Activated T-cell treated with anti-CD3 and anti-CD28 coated beads for 48 hours (primary cell): ENCODE measurements at places on chromosomes 6 and 20.
A peak's percentile ranks its signal among the peaks of the same experiment; 100 is the strongest.

DNA sequence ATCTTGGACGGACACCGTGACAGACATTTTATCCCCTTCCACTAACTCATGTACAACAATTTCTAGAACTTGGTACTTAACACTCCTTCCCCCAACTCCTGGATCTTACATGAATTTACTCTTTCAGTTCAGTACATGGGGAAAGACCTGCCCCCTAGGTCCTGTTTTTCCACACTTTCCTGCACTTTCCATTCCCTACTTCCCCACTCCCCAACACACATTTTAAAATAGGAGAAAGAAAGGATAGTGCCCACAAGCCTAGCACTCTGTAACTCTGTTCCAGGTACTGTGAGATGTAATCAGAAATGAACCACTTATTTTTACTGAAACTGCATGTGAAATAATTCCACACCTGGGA lies 1.3 kb downstream of the ADGRG6 start:
- no peak for DNase-seq

GRCh38 chr6:167501831-167502385 lies 177.0 kb downstream of the TTLL2 start:
- DNase-seq, result no peak

GRCh38 chr20:24634855-24635254 lies 165.4 kb downstream of the SYNDIG1 start:
- DNase-seq, result no peak

- no peak for DNase-seq
Observed at GRCh38 chr6:168124158-168124557, 45.1 kb upstream of the FRMD1 start.

DNA sequence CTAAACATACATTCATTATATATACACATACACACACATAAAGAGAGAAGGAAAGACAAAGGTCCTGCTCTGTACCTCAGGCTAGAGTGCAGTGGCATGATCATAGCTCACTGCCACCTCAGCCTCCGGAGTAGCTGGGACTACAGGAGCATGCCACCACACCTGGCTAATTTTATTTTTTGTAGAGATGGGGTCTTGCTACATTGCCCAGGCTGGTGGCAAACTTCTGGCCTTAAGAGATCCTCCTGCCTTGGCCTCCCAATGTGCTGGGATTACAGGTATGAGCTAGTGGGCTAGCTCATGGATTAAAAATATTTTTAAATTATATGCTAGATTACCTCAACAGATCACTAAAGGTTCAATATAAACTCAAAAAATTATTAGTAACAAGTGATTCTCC lies 30.3 kb downstream of the NUDT3 start:
- DNase-seq, result no peak

- DNase-seq, result no peak
Observed at GRCh38 chr6:18684343-18684742, 297.2 kb downstream of the RNF144B start.

- no peak for DNase-seq
Observed at GRCh38 chr6:158529629-158530028, 30.3 kb upstream of the TMEM181 start.

DNA sequence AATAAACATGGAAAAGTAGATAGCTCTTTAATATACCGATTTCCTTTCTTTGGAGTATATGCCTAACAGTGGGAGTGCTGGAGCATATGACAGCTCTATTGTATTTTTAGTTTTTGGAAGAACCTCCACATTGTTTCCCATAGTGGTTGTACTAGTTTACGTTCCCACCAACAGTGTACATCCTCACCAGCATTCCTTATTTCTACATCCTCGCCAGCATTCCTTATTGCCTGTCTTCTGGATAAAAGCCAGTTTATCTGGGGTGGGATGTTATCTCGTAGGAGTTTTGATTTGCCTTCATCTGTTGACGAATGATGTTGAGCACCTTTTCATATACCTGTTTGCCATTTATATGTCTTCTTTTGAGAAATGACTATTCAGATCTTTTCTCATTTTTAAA lies 2.6 kb downstream of the MICA start:
- DNase-seq, result no peak

GRCh38 chr6:40585223-40585622 lies 1.9 kb downstream of the LRFN2 start:
- DNase-seq, result no peak

- no peak for DNase-seq
Observed at GRCh38 chr6:41706876-41707564, 28.4 kb downstream of the TFEB start.

DNA sequence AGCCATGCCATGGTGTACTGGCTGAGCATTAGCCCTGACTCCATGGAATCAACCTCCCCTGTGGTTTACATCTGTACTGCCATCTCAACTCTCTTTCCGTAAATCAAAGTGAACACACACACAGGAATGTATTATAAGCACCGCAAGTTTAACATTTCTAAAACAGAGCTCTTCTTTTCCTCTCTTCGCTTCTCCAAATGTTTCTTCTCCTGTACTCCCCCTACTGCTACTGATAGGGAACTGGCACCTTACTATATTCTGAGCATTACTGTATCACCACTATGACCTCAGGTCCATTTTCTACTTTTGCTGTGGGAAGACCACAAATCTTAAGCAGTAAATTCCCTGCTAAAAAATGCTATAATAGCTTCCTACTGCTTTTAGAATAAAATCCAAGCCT lies 101.2 kb downstream of the NUS1 start:
- no peak for DNase-seq

GRCh38 chr6:103680116-103680515 lies 1179.6 kb downstream of the HACE1 start:
- no peak for DNase-seq

- DNase-seq, result no peak
Observed at GRCh38 chr6:139355777-139356445, 18.5 kb downstream of the CITED2 start.

DNA sequence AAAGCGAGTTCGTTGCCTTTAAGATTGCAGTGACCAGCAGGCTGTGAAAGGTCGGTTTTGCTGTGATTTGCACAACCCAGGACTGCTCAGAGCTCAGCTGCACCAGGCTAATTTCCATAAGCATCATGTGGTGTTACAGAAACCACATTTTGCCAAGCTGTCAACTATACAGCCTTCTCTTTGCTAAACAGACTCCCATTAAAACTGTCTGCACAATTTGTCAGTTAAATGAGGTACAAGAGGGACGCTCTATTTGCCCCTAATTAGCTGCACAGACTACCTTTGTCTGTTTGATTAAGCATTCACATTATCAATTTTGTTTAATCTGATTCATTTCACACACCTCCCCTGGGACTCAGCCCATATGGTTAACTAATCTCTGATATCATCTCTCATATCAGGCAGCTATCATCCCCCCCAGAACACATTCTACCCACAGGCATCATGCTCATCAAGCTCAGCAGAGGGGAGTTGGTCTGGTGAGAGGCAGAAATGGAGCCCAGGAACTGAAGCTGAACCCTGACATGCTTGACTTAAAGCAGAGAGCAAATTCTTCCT lies 62.1 kb downstream of the OLIG3 start:
- no peak for DNase-seq

GRCh38 chr6:80976336-80976735 lies 776.1 kb downstream of the TENT5A start:
- no peak for DNase-seq

DNA sequence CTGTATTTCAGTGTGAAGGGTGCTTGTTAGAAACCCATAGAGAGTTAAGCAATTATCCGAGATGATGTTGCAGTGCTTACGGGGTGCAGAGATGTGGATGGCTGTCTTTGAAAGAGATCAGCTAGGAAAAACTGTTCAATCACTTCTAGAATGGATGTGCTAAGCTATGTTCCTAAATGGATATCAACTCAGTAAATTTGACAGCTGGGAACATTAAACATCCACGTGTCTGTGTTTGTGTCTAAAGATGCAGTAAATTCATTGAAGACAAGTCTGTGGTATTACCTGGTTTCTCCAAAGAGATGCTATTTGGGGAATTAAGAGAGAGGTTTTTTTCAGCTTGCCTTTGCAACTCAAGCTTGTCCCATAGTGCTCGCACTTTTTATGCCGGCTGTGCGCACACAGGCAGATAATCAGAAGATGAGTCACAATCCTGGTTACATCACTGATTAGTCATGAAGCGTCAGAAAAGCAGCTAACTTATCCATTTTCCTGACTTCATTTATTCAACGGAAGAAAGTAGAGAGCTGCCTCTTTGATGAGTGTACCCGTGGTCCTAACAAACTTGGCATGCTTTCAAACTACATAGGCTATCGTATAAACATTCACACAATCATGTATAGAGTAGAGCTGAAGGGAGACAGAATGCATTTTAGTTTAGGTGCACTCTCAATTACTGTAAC lies 691.7 kb upstream of the SLC35B3 start:
- no peak for DNase-seq

- DNase-seq, result no peak
Observed at GRCh38 chr6:8707956-8708772, 272.8 kb upstream of the SLC35B3 start.

GRCh38 chr6:143937668-143937970 lies 70.4 kb downstream of the PLAGL1 start:
- no peak for DNase-seq

GRCh38 chr6:136059308-136059707 lies 190.8 kb downstream of the MTFR2 start:
- no peak for DNase-seq

- DNase-seq, result no peak
Observed at GRCh38 chr6:75103431-75103830, 102.4 kb downstream of the COL12A1 start.

GRCh38 chr6:71724456-71725125 lies 161.8 kb upstream of the RIMS1 start:
- DNase-seq, result no peak

- DNase-seq, result no peak
Observed at GRCh38 chr6:12081771-12082170, 69.7 kb downstream of the HIVEP1 start.

- DNase-seq, result peak; percentile 37
Observed at GRCh38 chr6:444653-445275, 53.2 kb downstream of the IRF4 start.

GRCh38 chr6:73314577-73315492 lies 39.2 kb downstream of the DPPA5 start:
- DNase-seq, result no peak

GRCh38 chr6:133877116-133877515 lies 11.8 kb upstream of the TCF21 start:
- DNase-seq, result no peak

GRCh38 chr6:31446481-31446880 lies 43.1 kb downstream of the MICA start:
- no peak for DNase-seq

- DNase-seq, result no peak
Observed at GRCh38 chr20:21147593-21147992, 21.7 kb downstream of the KIZ start.

DNA sequence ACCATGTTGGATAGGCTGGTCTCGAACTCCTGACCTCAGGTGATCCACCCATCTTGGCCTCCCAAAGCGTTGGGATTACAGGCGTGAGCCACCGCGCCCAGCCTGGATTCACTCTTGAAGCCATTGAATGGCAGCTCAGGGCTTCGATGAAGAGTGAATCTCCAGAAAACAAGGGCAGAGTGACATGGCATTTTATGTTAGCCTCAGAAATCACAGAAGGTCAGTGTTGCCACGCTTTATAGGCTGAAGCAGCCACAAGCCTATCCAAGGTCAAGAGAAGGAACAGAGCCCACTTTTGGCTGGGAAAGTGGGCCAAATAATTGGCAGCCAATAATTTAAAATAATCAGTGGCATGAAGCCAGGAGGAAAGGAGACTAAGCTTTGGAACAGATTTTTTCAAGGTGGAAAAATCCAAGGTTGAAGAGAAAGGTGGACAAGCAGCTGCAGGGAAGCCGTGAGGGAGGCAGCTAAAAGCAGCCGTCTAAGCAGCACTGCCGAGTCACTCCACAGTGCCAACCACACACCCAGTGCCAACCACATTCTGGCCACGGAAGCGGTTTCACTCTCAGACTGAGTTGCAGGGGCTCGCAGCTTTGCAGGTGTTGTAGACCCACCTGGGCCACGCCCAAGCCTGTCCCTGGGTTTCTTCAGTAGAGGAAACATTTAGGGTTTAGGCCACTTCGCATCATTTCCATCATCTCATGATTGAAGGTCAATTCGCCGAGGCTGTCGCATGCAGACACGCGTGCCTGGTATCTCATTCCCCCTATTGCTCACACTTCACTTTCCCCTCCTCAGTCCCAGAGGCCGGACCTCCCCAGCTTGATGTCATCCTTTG lies 17.4 kb upstream of the AVP start:
- peak; percentile 64 for DNase-seq

DNA sequence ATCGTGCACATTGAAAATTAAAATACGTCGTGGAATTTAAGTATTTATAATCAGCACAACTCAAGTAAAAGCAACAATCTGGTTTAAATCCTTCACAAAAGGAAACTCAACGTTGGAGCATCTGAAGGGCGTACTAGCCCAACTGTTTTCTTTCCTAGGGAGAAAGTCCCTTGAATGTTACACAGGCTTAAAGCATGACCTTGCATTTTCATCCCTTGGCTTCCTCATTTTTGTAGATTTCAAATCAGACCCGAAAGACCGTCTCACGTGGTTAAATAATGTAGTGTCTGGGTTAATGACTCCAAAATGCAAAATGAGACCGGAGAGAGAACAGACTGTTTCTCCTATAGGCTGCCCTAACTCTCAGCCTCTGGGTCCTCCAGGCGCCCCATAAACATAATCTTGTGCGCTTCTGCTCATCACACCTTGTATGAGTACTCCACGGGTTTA lies 249.2 kb upstream of the RREB1 start:
- DNase-seq, result no peak

DNA sequence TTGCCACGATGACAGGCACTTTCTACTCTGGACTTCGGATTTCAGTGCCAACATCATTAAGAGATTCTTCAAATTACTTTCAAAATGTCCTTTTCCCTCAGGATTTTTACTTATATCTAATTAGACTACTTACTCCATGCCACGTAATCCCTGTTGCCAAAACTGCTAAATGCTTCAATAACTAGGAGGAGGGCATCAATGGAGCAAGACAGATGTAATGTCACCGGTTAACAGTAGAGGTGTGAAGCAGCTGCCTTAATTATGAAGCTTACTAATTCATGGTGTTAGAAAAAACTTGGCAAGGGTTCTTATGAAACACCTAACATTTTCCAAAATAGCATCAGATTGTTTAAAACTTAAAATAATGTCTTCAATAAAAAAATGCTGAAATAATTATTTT lies 111.2 kb upstream of the SIM1 start:
- DNase-seq, result no peak
